ENCODE measurements at places on chromosomes 3 and 15.

GRCh38 chr3:109874896-109875708, 537.8 kb upstream of the DPPA4 start:
- no peak for DNase-seq

GRCh38 chr15:76993114-76993725, 1.7 kb upstream of the PSTPIP1 start:
- no peak for DNase-seq

GRCh38 chr3:129056451-129057173, 4.0 kb upstream of the GP9 start:
- DNase-seq: no peak

- no peak for DNase-seq
Measured at GRCh38 chr3:29128001-29128400, 152.9 kb upstream of the RBMS3 start.

GRCh38 chr3:122875547-122876127, 80.8 kb downstream of the SLC49A4 start:
- no peak for DNase-seq

- DNase-seq: no peak
Measured at GRCh38 chr15:74857671-74858368, 14.9 kb upstream of the ULK3 start.

GRCh38 chr15:100601617-100602063, 344 bp downstream of the LINS1 start:
- no peak for DNase-seq

DNA sequence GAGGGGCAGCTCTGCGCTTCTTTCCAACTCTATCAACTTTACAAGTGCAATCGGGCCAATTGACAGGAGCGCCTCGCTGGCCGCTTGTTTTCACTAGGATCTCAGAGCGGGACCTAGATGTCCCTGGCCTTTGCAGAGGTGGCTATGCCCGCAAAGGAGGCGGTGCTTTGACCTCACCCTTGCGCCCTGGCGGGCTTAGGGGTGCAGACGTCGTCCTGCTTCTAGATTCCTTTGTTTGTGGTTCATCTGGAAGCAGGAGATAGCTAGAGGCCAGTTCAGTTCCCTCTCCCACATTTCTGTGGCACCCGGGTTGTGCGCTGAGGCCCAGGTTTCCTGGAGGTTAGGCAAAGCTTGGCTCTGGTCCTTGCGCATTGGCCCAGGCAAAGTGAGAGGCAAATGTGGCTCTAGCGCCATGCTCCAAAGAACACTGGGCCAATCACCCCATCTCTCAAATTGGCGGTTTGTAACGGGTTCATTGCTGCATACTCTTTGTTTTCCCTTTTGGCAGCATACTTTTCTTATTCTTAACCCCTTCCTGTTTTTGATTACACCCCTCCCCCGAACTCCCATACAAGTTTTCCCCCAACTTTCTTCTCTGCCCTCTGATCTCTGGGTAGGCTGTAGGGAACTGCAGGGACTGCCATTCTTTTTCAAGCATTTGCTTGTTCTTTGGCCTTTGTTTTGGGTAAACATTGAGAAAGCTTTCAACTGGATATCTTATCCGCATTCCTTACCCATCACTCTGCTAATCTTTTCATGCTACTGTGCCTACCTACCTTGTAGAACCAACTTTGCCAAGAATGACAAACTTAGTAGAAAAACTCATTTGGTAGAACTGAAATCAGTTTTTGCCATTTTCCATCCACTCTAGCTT, 1.4 kb downstream of the PPM1L start:
- DNase-seq: no peak

- DNase-seq: no peak
Measured at GRCh38 chr3:178518660-178519396, 17.4 kb upstream of the KCNMB2 start.

DNA sequence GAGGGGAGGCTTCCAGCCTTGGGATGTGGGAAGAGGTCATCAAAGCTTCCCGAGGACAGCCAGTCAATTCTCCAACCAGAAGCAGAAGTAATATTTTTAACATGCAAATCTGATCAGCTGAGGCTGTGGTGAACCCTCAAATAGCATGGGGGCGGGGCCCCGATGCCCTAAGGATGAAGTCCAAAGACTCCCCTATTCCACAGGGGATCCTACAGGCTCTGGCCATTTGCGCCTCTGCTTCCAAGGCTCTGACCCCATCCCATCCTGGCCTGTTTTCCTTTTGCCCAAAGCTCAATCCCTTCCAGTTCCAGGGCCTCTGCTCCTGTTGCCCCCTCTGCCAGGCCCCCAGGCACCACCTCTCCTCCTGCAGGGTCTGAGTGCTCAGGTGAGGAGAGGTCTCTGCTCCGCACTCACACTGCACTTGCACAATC, 6.7 kb upstream of the CSK start:
- DNase-seq: no peak

DNA sequence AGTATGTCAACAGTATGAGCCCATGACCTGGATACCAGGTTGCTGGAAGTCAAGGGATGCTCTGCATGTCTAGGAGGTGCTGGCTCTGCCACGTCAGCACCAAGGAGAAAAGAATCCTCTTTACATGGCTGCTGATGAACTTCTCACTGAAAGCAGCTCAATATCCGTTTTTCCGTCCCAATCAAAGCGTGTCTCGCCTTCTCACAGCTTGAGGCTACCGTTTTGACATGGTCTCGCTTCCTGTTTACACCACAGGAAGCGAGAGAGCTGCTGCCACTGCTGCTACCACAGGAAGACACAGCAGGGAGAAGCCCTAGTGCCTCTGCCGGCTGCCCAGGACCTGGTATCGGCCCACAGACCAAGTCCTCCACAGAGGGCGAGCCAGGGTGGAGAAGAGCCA, 27.3 kb downstream of the STARD5 start:
- DNase-seq: peak; percentile 34

- DNase-seq: no peak
Measured at GRCh38 chr15:80494351-80494751, 90.2 kb downstream of the ARNT2 start.

GRCh38 chr3:98776140-98776493, 13.0 kb downstream of the ST3GAL6 start:
- DNase-seq: no peak

- no peak for DNase-seq
Measured at GRCh38 chr3:157442729-157443128, 6.1 kb downstream of the PTX3 start.

DNA sequence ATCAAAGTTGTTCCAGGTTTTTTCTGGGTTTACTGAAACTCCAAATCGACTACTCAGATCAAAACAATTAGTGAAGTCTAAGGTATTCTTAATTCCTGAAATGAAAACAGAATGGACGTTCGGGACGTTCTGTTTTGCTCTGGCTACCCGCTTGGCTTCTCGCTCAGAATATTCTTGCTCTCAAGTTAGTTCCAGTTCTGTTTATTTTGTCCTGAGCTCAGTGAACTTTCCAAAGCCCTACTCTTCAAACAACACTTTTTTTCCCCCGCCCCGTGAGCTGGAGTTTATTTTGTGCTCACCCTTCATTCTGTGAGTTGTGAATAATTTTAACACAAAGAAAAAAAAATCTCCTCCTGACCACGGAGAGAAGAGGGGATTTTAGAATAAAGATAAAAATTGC, 72.6 kb downstream of the SAMMSON start:
- DNase-seq: no peak

GRCh38 chr3:158167737-158168557, 58.1 kb downstream of the RSRC1 start:
- no peak for DNase-seq

DNA sequence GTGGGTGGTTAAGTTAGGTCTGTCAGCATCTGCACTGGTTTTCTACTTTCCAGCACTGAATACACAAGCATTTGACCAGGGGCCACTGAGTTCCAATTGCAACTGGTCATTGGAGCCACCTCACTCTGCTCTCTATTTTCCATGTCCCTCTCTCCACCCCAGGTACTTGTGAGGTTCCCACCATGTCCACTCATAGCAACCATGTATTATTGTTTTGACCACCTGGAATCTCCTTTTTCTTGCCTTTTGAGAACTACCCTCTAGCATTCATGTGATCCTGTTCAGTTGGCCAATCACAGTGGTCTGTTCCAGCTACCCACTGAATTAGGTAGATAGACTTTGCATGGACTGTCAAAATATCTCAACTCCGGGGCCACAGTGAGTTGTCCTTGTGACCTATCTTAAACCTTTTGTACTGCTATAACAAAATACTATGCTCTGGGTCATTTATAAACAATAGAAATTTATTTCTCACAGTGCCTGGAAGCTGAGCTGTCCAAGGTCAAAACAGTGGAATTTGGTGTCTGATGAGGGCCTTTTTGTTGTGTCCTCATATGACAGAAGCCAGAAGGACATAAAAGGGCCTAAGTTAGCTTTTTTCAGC, 20.2 kb upstream of the TM4SF18 start:
- DNase-seq: no peak

- no peak for DNase-seq
Measured at GRCh38 chr3:172213904-172214303, 174.5 kb downstream of the FNDC3B start.

DNA sequence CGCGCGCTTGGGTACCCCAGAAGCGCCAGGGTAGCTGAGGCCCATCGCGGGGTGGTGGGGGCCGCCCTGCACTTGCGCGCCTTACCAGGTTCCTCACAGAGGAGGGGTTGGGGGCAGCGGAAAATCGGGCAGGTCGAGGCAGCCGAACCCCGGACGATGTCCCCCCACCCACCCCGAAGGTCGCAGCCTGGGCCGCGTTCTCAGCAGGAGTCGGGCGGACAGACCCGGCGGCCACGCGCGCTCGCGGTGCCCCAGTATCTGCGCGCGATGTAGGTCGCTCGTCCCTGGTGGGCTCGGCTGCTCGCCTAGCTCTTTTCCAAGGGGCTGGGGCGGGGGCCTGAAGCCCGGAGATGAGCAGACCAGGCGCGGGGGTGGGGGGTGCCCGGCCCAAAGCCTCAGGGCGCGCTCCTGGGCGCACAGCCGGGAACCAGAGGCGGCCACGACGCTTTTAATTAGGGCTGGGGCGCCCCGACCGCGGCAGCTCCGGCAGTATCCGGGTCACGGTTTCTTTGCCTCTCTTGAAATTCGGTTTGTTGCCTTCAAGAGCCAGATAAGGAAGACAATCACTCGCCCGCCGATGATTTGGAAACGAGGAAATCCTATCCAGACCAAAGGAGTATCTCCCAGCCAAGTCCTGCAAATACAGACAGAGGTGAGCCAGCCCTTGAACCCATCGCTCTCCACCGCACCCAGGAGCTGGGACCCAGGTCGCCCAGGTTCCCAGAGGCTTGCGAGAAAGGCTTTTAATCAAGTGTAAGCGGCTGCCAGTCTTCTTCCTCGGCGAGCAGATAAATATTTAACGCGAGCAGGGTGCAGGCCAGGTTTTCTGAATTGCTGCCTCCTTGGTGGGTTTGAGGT, 4.6 kb downstream of the SKOR1 start:
- DNase-seq: no peak

GRCh38 chr3:162525771-162526170, 1029.2 kb downstream of the OTOL1 start:
- DNase-seq: no peak

DNA sequence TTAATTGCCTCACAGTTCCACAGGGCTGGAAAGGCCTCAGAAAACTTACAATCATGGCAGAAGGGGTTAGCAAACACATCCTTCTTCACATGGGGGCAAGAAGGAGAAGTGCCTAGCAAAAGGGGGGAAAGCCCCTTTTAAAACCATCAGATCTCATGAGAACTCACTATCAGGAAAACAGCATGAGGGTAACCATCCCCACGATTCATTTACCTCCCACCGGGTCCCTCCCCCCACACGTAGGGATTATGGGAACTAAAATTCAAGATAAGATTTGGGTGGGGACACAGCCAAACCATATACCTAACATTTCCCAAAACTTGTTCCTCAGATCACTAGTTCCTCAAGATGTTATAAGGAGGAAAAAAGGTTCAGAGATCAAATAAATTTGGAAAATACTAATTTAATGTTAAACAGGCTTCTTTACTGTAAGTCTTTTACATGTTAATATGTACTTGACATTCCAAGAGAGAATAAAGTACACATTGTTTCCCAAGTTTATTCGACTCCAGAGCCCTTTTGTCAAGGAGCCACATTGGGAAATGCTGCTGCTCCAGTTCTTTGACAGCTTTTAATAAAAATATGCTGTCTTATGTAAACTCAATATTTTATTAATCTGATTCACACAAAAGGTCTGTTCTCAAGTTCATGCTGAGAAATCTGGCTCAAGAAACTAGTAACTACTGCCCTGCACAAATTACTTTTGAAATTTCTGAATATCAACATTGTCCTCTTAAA, 17.8 kb downstream of the HERC1 start:
- DNase-seq: no peak

DNA sequence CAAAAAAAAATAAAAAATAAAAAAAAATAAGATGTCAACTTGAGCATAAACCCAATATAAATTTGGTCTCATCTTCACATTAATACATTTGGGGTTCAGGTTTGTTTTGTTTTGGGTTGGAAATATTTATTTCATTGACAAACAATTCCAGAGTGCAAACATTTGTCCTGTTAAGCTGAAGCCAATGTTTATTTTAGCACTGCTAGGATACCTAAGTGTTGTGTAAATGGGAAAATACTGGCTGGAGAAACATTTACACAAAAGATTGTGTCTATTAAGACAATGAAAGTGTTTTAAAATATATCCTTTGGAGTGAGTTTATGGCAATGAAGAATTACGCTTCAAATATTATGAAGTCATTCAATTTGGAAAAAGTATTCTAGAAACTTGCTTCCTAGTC, 91.1 kb downstream of the MEIS2 start:
- no peak for DNase-seq

DNA sequence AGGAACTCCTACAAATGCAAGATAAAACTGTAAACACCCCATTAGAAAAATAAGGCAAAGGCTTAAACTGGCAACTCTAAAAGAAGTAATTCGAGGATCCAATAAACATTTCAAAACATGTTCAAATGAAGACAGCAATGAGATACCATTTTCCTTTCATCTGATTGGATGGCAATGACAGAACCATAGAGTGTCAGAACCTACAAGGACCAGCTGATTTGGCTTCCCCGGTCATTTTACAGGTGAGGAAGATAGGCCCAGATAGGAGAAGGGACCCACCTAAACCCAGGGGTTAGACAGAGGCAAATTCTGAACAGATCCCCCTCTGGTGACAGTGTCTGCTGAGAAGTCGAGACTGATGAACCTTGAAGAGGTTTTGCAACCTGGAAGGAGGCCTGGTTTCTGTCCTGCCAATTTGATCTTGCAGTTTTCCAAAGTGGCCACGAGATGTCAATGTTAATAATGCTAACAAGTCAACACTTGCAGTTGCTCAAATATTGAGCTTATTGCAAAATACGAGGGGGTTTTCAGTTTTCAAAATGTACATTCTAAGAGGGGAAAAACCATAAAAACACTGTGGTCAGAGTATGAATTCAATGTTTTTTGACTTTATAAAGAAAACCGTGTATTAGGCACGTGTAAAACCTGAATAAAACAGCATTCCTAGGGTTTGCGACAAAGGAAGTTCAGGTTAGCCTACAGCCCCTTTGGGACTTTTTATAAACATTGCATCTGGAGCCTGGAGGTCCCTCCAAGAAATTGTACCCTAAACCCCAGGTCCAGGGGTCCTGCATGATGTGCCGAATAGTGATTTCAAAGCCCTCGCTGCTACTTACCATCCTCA, 21.5 kb downstream of the CFAP161 start:
- no peak for DNase-seq

DNA sequence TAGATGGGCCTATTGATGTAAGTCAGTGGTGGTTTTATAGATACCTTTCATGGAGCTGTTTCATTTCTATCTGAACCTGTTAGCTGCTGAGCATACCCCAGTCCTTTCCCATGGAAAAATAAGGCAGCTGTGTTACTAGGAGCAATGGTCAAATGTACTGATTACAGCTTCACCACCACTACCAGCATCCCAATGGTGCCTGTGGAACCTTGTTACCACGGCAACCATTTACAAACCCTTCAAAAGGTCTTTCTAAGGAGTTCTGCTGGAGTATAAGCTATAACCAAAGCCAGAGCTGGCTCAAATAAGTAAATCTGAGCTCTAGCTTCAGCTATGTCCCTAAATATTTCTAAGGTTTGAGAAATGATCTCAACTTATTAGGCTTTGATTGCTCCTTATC, 133.4 kb upstream of the ACP3 start:
- no peak for DNase-seq
